DMS53 (cell line): ENCODE measurements at places on chromosomes 3 and 15.

GRCh38 chr3:89419647-89420241 lies 312.3 kb downstream of the EPHA3 start:
- DNase-seq, result no peak

DNA sequence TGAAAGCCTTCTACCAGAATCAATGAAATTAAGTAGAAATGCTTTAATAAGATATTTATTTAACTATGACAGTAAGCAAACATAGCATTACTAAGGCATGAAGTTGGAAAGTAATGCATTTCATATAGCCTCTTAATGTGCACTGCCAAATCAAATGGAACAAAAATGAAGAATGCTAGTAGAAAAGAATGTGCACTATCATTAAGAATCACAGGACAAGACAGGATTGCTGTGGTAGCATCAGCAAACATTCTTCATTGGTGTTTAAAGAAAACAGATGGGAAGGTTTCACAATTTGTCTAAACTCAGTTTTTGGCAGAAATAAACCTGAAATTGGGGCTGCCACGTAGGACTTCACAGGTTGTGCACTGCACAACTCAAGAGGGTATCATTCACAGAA lies 168.9 kb downstream of the CNTN3 start:
- DNase-seq, result no peak

DNA sequence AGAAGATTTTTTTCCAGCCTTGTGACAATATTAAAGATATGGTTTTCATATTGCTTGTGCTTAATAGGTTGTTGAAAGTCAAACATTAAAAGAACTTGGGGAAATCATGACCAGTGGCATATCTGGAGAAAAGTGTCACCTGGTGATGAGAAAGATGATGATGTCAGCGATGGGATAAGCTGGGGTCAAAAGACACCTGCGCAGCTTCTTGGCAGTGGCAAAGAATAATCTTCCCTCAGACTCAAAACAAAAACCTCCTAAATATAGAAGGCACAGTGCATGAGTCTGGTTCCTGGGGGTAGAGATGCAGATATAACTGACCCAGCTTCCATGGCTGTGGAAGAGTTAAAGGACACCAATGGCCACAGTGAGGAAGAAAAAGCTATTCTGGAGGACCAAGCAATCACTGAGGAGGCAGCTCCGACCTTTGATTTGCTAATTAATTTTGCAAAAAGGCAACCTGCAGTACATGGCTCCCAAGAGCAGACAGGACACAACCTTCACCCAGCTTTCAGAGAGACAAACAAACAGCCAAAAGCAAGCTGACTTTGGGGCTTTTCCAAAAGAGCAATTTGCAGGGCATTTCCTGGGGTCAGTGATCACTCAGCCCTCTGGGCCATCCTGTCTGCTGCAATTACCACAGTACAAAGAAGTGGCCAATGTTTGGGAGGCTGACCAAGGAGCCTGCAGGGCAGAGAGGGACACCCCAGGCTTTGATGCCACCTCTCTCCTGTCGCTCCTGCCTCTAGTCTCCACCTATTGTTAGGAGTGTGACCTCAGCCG lies 17.6 kb upstream of the SEMA5B start:
- DNase-seq, result no peak

- DNase-seq, result no peak
Measured at GRCh38 chr3:28243424-28244106, 2.1 kb downstream of the CMC1 start.

DNA sequence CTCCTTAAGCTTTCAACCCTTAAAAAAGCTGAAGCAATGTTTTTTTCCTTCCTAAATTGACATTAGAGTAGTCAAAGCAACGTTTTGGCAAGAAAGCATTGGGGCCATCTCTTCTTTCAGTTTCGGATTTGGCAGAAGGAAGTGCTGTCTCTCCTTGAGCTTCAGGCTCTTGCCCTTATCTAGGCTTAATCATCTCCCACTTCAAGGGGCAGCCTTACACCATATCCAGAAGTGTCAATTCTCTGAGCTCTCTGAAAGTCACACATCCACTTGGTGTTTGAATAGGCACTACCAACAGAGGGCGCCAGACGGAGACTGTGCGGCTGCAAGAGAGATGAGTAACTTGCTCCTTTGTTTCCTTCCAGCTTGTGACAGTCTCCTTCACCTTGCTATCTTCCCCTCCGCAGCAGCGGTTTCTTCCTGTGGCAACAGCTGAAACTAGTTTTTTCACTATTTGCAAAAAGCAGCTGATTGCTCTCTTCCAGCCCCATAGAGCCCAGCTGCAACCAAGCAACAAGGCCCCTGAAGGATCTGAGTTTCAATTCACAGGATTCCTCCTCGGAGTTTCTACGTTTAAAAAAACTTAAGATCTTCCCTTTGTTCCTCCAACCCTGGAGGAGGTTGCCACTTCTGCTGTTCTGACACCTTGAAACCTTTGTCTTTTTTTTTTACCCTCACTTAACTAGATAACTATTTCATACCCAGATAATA lies 147.0 kb upstream of the SLCO3A1 start:
- peak; percentile 84 for DNase-seq

- DNase-seq, result no peak
Measured at GRCh38 chr15:45102226-45102625, 11.7 kb downstream of the DUOX2 start.

GRCh38 chr3:107323723-107324122 lies 53.5 kb upstream of the CCDC54 start:
- DNase-seq, result no peak

GRCh38 chr15:35750051-35750450 lies 204.1 kb upstream of the DPH6 start:
- DNase-seq, result no peak
